ENCODE measurements at places on chromosomes 11 and 22. TPM values are rescaled to one million over a fixed set of nuclear protein-coding genes. Genes with fewer than 3 reads are reported as not detected.

GRCh38 chr11:126507646-126508045, 152.2 kb downstream of the ST3GAL4 start:
- no peak for DNase-seq

GRCh38 chr11:106271686-106272085, 194.2 kb downstream of the AASDHPPT start:
- no peak for DNase-seq

DNA sequence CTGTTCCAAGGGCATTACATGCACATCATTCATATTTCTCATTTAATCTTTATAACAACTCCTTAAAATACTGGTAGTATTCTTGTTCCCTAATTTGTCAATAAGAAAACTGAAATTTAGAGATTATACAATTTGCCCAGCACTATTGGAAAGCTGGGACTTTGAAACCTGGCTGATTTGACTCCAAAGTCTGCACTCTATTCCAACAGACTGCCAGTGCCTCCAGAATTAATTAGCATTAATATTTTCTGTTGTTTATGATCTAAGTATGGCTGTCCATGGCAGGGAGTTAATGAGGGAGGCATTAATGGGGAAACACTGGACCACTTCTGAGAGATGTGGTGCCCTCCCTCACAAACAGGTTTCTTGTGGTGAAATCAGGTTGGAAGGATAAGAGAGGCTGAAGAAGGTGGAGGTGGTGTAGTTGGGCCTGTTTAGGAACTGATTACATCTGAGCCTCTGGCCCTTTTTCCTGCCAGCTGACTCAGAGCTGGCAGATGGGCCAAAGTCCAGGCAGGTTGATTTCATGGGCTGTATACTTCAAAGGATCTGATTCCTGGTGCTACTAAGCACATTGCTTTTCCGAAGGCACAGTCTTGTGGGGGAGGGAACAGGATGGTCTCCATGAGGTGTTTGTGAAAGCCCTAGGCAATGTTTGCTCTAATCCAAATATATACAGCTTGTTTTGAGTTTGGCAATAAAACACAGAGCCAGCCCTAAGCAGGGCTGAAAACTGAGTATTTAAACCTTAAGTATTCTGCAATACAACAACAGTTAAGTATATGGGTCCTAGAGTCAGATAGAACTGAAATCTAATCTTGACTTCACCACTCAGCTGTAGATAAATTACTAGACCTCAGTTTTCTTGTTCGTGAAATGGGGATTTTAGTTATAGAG, 21.0 kb upstream of the RAB30 start:
- DNase-seq, result peak; percentile 76

DNA sequence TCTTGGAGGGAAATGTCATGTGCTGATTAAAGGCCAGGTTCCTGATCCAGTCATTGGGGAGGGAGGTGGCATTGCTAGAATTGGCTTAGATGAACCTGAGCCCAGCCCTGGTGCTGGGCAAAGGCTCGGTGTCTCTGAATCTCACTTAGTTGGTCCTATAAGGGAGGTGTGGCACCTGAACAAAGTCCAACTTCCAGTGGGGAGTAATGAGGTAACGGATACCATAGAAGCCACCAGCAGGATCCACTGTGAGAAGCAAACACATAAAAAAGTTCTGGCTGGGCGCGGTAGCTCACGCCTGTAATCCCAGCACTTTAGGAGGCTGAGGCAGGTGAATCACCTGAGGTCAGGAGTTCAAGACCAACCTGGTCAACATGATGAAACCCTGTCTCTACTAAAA, 26.6 kb downstream of the PRDM11 start:
- DNase-seq, result peak; percentile 86

DNA sequence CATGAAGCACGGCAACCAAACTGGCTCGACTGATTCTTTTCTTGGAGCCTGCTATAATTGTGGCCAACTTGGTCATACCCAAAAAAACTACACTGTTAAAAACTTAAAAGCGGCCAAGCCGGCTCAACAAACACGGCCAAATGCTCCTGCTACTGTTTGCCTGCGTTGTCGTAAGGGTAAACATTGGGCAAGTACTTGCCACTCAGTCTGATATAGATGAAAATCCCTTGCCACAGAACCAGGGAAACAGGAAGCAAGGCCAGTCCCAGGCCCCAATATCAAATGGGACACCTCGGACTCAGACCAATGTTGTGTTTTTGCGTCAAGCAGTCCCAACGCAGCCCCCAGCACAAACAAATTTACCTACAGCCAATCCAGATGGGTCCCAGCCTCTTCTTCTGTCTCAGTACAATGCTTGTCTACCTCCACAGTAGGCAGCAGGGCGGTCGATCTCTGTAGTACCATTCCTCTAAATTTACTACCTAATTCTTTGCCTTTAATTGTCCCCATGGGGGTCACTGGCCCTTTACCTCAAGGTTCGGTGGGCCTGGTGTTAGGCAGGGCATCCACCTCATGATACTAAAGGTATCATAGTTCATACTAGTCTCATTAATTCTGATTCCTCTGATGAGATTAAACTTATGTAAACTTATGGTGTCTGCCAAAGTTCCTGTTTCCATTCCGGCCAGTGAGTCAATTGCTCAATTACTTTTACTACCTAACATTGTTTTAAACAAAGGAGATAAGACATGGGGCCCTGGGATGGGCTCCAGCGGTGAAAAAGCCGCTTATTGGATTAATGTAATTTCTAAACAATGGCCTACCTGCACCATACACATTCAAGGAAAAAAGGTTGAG, 3.7 kb upstream of the COMT start:
- DNase-seq, result no peak

- no peak for DNase-seq
Measured at GRCh38 chr11:35815556-35816315, 128.1 kb upstream of the LDLRAD3 start.

GRCh38 chr22:49391436-49391835, 436.2 kb downstream of the BRD1 start:
- no peak for DNase-seq

- DNase-seq, result no peak
Measured at GRCh38 chr11:111367411-111368284, 11.4 kb downstream of the POU2AF1 start.

DNA sequence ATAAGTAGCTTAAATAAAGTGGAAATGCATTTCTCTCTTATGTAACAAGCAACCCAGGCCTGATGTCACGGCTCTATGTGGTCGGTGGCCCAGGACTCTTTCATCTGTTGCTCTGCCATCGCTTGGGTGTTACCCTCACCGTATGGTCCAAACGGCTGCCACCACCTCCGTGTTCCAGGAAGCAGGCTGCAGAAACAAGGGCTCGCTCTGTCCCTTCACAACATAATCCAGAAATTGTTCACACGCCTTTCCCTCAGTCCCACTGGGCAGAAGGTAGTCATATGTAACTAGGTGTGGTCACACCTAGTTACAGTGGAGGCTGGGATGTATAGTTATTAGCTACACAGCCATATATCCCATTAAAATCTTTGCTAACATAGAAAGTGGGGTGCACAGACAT, 421.0 kb downstream of the SOX6 start:
- no peak for DNase-seq

GRCh38 chr11:65127473-65128181, 5.5 kb downstream of the MRPL49 start:
- no peak for DNase-seq

DNA sequence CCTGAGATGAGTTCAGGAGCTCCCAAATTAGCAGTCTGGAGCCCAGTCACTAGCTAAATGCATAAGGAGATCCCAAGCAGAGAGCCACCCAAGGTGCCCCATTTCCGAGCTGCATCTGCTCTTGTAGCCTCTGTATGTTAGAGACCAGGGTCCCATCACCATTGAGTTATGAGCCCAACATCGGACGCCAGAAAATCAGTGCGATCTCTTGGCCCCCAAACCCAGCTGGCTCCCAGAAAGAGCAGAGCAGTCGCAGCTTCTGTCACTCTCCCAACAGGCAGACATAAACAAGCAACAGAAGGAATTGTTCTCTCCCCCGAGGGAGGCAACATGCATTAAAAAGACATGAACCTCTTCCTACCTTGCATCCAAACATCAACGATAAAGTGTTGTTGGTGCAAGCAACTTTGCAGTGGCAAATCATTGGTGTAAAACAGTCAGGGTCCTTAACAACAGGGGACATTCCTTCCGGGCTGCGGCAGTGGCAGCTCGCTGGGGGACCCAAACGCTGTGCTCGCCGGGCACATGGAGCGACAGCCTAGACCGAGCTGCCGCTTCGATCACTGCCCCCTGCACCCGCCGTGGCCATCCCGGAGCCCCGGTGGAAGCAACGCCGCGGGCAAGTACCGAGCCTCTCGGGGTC, 907.1 kb downstream of the DLG2 start:
- DNase-seq, result peak; percentile 17

GRCh38 chr11:130624971-130625544, 176.6 kb downstream of the ADAMTS15 start:
- no peak for DNase-seq

GRCh38 chr22:23113847-23114720, 27.7 kb downstream of the RSPH14 start:
- no peak for DNase-seq

DNA sequence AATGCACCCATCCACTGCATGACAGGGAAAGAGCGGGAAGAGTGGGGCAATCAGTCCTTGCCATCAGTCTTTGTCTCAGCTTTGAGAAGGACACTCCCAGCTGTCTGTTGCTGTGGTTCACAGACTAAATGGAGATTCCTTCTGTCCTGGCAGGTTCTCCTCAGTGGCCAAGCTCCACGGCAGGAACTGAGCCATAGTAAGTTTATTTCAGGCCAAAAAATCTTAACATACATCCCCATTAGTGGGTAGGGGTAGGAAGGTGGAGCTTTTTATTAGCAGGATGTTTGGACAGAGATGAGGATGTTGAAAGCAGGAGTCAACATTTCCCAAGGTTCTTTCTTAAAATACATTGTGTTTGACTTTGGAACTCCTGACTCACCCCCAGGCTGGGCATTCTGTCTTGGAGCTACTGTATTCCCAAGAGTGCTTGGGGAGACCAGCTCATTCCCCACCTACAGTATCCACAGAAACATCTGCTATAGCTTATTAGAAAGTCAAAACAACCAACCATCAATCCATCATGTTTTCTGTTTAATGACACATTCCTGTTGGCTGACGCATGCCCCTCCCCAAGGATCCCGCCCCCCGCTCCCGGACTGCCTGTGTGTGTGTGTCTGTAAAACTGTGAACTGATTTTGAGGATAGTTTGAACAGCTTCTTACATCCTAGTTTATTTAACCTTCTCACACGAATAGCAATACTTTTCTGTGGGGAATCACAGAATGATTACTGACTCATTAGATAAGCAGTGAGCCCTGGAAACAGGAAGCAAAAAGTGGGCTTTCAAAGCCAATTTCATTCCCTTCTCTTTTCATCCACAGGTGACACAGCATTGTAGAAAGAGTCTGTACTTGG, 109.5 kb downstream of the CCDC81 start:
- DNase-seq, result no peak

The MMP10 gene
- total RNA-seq, result not detected

The OR5D14 gene
- total RNA-seq, result not detected

The IGLL1 gene
- not detected for total RNA-seq

The METTL15 gene
- total RNA-seq, result 22.1 TPM

The FZD4 gene
- total RNA-seq, result 6.7 TPM

The FAT3 gene
- total RNA-seq, result 0.96 TPM

Data from colonic mucosa (tissue), 4 donors.